Frontal cortex (tissue), 4 donors: ENCODE measurements at places on chromosomes 7 and 10.

GRCh38 chr10:62935022-62935421, 118.9 kb upstream of the EGR2 start:
- no peak for DNase-seq

DNA sequence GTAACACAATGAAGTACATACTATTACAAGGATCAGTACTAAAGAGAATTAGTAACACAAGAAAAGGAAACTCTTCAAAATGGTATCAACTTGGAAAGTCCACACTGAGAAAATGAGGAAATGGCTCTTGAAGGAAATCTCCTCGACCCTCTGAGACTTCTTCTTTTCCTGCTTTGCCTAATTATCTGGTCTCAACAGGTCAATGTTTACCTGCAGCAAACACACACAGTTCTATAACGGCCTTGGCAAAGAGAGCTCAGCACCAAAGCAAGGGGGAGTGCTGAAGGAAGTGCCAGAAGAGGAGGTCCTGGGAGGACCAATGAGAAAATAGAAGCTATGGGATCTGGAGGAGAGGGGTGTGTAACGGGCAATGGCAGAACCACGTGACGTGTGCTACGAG, 21.9 kb downstream of the CHCHD3 start:
- DNase-seq = no peak

DNA sequence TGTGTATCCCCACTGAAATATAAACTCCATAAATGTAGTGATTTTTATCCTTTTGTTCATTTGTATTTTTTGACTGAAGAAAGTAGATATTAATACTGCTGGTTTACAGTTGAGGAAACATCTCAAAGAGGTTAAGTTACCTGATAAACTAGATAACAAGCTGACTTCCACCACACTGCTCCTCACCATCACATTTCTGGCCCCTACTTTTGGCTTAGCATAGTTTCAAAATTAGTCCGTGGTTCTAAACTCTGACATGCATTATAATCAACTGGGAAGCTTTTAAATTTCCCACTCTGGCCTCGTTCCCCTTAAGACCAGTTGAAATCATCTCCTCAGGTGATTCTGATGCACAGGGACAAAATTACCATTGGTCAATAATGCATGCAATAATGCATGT, 43.5 kb downstream of the ANKIB1 start:
- no peak for DNase-seq

GRCh38 chr10:128869101-128869749, 597.8 kb upstream of the MGMT start:
- no peak for DNase-seq

GRCh38 chr10:33813415-33813814, 478.9 kb upstream of the NRP1 start:
- no peak for DNase-seq

DNA sequence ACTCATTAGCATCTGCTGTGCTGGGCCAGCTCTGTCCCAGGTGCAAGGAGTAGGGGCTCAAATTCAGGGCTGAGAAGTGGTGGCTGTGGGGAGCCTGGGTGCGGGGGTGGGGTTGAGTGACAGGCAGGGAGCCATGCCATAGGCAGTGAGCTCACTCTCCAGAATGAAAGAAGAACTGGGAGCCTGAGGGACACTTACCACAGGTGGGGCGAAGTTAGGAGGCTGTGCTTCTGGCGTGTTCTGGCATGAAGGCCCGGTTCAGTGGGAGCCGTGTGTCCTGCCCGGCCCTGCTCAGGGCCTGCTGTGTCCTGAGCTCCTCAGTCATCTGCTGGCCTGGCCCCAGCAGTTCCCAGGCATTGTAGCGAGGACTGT, 62.5 kb downstream of the MKI67 start:
- no peak for DNase-seq

DNA sequence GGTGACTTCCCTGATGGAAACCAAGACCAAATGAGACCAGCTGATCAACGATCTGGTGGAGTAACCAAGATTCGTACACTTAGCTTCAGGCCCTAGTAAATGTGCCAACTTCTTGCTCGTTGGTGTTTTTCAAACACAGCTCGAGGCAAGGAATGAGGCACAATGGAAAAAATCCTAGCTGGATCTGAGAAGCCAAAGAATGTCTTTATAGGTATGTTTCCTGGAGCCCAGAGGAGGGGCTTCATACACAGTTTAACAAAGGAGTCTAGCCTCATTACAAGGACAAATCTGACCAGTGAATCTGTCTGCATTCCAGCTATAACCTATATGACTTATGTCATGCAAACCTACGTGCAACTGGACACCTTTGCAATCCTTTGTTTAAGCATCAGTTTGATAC, 3.7 kb downstream of the COL17A1 start:
- DNase-seq = no peak

GRCh38 chr10:71221586-71222202, 9.3 kb downstream of the UNC5B start:
- DNase-seq = no peak

DNA sequence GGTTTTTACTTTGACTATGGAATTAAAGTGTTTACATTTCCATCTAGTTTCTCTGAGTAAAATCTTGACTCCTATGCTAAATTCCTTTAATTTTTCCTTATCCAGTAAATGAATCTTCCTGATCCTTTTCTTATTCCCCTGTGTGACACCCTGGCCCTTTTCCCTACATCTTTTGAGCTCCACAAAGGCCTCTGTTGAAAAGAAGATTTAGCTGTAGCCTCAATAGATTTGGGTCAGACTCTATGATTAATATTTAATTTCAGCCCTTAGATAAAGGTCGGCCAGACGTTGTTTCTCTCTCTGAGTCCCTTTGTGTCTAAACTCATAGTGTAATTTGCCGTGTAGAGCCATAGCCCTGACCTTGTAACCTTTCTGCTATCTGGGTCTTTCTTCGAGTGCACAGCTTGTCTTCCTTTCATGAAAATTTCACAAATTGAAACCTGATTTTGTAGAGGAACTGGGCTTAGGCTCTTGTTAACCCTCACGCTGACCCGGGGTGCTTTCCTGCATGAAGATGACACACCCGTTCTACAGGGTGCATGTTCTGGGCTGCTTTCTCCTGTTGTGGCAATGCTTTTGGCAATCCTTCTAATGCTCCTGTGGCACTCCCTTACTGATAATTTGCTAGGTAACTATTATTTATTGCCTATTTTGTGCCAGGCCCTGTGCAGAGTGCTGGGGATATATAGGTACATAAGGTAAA, 21.2 kb downstream of the LSMEM1 start:
- no peak for DNase-seq

GRCh38 chr10:81179324-81179723, 641.6 kb downstream of the SH2D4B start:
- DNase-seq = no peak

DNA sequence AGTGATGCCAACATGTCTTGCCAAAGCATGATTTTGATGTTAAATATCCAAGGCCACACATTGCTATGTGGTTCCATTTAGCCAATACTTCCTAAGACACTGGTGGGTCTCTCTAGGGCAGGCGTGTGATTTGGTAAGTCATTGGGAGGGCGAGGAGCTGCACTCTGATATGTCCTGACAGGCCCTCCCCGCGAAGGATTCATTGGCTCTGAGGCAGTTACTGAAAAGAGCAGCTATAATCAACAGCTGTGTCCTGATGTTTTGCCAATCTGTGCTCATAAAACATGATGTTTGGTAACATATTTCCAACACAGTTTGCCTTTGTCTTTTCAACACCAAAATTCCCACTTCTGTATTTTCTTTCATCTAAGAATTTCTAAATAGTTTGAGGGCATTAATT, 646.7 kb downstream of the PARD3 start:
- DNase-seq = no peak

GRCh38 chr7:116929914-116930913, 23.1 kb upstream of the ST7 start:
- peak; percentile 26 for DNase-seq

DNA sequence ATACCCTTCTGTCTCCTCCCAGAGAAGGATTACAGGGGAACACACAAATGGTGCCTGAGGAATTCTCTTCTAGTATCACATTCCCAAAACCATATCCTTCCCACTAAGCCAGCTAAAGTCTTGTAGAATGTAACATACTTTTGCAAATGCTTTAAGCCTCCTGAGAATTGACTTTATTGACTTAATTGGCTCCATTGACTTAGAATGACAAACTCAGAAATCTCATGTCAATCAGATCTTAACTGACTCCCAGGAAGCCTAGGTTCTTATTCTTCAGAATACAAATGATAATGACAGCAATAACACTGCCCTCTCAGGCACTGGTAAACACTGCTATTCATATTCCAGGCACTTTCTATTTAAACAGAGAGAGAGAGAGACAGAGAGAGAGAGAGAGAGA, 356.9 kb upstream of the PRKCQ start:
- no peak for DNase-seq

DNA sequence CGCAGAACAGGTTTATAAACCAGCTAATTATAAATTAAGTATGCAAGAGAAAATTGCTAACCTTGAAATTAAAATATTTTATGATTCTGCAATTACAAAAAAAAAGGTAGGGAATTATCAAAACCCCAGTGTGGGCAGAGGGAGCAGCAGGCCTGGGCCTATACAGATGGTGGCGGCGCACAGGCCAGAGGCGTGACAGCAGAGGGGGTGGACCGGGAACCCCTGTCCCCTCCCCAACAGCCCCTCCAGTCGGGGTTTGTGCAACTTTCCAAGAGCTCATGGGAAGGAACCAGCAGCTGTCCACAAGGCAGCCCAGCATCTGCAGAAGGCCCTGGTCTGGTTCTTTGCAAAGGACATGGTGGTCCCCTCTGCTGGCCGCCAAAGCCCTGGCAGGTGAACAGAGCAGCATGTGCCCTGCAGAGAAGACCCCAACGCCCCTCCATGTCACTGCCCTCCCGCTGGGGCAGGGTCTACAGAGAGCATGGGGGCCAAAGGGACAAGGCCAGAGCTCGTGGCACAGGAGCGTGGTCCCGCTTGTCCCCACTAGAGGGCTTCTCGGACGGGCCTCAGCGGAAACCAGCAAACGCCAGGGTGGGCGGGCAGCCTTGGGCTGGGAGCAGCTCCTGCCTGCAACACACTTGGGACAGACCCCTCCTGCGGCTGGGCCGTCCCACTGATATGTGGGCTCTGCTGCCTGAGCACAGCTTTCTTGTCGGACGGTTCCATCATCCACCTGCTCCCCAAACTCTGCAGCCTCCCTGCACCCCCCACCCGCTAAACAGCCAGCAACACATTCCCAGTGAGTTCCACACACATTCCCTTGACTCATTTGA, 75.1 kb downstream of the EBF3 start:
- no peak for DNase-seq

- DNase-seq = no peak
Observed at GRCh38 chr7:133054162-133054840, 27.6 kb downstream of the CHCHD3 start.

DNA sequence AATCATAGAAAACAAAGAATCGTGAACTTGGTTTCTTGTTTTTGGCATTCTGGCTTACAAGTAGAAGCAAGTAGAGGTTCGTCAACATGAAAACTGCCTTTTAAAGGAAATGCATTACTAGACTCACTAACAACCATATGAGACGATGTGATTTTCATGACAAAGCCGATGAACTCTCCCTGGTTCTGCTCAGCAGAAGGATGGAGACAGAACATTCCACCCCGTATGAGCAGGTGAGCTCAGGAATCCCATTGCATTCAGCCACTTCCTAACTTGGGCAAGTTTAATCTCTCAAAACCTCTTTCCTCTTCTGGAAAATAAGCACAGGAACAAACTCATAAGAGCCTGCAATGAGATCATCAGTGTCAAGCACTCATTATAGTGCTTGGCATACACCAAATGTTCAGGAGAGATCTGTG, 57.4 kb upstream of the SVIL start:
- DNase-seq = no peak

- DNase-seq = no peak
Observed at GRCh38 chr10:113550365-113550764, 2.5 kb upstream of the HABP2 start.

DNA sequence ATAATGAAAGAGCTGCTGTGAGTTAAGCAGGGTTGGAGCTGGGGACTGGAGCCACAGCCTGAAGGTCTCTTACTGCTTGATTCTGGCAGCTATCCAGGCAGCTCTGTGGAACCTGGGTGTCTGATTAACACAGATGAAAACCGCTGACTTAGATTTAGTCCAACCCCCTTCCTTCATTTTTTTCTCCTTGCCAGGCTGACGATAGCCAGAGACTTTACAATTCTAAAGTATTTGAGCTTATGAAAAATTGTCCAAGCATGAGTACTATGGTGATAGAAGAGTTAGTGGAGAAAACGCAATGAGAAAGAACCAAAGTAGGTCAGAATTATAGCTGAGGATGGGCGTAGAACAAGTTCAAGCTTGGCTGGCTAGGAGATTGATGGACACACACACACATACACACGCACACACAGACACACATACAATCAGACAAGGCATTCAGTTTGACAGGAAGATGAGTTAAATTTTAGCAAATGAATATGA, 13.5 kb upstream of the GPR85 start:
- DNase-seq = no peak

- no peak for DNase-seq
Observed at GRCh38 chr7:1516586-1517251, 12.5 kb upstream of the INTS1 start.
